T-helper 2 cell (primary cell): ENCODE measurements at places on chromosomes 5 and 9.

- no peak for DNase-seq
These were observed 253.3 kb downstream of the EDIL3 start for GRCh38 chr5:84131372-84131771.

DNA sequence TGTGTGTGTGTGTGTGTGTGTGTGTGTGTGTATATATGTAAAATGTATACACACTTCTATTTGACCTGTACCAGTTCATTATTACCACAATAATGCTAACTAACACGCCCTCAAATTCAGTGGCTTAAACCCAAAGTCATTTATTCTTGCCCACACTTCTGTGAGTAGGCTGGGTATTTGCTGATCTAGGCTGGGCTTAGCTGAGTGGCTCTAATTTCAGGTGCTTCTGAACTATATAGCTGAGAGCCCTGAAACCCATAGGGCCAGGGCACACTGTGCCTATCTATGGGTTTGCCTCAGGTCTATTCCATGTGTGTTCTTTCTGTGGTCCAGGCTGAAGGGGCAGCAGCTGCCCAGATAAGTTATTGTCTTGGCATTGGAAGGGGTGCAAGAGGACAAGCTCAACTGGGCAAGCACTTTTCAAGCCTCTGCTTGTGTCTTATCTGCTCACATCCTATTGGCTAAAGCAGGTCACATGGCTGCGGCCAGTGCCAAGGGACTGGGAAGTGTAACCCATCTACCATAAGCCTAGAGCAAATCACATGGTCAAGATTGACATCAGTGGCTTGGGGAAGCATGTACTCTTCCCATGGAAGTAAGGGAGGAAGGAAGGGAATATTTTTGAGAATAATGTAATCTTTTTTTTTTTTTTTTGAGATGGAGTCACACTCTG, 139.9 kb downstream of the PALM2AKAP2 start:
- DNase-seq = peak; percentile 38

DNA sequence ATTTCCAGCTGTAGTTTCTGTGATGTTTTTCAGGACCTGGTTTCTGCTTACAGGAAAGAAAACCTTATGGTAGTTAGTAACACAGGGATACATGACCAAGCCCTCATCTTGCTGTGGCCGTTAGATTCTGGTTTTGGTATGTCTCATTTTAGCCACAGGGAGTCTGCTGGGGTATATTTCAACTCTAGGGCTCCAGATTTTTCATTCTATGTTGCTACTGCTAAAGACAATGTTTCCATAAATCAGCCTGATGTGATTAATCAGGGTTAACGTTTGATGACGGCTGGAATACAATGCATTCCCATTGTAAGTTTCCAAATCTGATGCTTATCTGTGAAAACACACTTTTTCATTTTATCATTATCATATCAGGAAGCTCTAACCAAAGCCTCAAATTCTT, 48.2 kb downstream of the P4HA2 start:
- DNase-seq = peak; percentile 69

- DNase-seq = no peak
These were observed 5.2 kb upstream of the GRK6 start for GRCh38 chr5:177421062-177421798.

DNA sequence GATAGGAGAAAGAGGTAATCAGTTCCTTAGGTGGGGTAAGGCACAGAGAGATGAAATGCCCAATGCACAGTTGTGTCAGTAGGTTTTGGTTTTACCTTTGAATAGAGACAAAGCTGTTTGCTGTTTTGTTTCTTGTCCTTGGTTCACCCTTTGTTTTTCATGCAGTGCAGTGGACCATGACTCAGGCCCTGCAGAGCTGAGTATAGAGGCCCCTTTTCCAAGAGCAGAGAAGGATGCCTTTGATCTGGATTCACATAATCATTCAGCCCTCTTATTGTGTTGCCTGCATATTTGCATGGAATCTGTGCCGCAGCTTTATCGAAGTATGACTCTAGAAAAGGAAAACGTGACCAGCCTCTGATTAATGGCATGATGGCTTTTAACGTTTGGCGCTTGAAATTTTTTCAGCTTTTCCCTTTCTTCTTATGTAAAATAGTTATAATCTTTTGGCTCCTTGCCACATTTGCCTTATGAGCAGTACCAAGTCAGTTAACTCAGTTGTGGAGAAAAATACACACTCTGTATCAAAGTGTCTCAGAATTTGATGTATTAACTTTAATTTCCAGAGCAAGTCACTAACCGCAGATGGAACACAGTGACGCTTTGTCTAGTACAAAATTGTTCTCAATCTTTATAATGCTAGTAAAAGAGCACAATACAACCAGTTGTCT, 197.6 kb downstream of the KDM4C start:
- DNase-seq = no peak

DNA sequence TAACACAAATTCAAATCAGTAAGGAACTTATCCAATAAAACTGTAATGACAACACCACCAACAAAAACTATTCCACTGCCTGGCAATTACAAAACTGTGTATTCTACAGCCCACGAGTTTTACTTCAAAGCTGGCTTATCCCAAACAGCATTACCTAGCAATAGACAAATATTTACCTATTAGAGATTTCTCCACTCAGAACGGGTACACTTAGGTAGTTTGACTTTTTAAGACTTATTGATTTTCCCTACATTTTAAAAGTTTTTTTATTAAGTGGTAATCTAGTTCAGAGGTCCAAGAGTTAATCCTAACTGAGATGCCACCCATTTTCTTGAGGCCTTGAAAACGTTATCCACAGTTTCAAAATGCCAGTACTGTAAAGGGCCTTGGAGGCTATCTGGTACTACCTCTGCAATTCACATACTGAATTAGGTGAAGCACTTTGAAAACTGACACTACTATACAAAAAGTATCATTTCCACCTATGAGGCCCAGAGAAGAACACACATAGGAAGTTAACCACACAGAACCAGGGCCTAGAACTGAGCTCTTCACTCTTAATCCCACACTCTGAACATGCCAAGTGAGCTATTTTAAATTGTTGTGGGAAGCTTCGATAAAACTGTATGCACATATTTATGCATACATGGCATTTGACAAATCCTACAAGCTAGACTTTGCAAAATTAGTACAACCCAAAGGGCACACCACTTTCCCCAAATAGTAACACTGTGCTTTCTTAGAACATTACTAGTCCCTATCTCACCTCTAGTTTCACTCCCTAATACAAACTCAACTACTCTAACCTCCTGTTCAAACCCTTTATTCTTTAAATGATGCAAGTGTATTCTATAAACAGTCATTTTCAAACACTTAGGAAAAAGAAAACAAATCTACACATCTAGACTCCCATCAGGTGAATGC, 2.1 kb downstream of the NADK2 start:
- no peak for DNase-seq

GRCh38 chr9:86201474-86202337, 57.8 kb downstream of the C9orf153 start:
- no peak for DNase-seq

- DNase-seq = no peak
These were observed 42.2 kb downstream of the OSMR start for GRCh38 chr5:38888041-38888440.

- no peak for DNase-seq
These were observed 334.0 kb upstream of the DMAC1 start for GRCh38 chr9:8133606-8134005.

- no peak for DNase-seq
These were observed 8.3 kb upstream of the AFF4 start for GRCh38 chr5:132971483-132972435.

GRCh38 chr9:123424131-123424530, 68.1 kb downstream of the CRB2 start:
- DNase-seq = no peak

- DNase-seq = no peak
These were observed 120.2 kb upstream of the PITX1 start for GRCh38 chr5:135154197-135154596.

GRCh38 chr5:4198461-4198860, 602.8 kb downstream of the IRX1 start:
- DNase-seq = no peak

DNA sequence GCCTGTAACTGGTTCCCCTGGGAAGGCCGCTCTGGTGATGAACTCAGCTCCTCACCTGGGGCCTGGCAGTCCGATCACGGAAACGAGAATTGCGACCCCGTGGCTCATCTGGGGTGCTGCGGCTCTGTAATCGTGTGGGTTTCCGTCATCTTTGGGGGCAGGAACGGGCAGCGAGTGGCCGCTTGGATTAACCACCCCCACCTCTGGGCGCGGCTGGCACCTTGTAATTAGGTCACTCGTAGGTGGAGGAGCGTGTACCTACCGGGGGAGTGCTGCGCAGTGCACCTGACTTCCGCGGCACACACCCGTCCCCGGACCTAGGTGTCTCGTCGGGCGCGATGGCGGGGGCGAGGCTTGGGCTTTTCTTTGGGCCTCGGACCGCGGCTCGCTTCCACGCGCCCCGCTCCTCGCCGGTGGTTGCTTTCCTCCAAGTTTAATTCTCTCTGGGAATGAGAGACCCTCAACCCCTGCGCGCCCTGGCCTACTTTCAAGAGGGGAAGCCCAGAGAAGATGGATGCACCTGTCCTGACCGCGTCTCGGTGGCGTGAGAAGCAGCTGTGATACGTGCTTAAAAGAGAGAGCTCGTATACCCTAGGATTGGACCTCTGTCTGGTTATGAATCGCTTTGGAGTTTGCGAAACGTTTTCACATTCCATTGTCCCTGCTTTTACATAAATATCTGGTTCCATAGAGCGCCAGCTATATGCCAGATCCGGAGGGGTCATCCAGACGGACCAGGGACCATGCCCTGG, 744 bp upstream of the PPP2CA start:
- peak; percentile 61 for DNase-seq

- DNase-seq = peak; percentile 35
These were observed 19.3 kb upstream of the SMIM32 start for GRCh38 chr5:136212252-136212721.

- DNase-seq = no peak
These were observed 1.7 kb downstream of the PALM2AKAP2 start for GRCh38 chr9:109781541-109782197.

GRCh38 chr5:172059661-172060100, 53.2 kb upstream of the FBXW11 start:
- no peak for DNase-seq

- DNase-seq = no peak
These were observed 18.5 kb downstream of the IFNA5 start for GRCh38 chr9:21286659-21287058.

DNA sequence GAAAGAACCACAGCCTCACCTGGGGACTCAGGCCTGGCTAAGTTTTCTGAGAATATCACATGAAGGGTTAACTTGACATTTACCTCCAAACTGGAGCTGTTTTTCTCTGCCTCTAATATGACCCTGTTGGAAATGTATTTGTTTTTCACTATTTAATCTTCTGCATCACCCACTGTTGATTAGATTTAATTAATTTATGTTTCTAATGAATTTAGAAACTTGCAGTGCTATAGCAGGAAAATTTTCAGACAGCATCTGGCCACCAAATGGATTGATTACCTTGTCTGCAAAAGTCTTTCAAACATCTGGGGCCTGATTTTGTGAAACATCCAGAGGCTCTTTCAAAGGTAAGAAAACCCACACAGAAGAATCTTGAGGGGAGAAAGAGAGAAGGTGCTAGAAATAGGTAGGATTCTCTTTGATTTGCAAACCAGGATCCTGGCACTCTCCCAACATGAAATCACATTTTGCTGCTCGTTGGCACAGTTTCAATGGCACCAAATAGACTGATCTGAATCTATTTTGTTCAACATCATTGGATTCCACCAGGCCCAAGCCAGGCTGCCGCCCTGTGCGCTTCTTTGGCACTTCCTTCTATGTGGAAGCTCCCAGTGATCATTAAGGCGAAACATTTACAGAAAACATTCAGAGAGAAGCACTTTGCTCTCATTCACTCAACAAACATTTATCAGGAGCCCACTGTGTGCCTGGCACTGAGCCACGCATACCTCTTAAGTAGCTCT, 157.3 kb downstream of the PPP2R2B start:
- DNase-seq = no peak

DNA sequence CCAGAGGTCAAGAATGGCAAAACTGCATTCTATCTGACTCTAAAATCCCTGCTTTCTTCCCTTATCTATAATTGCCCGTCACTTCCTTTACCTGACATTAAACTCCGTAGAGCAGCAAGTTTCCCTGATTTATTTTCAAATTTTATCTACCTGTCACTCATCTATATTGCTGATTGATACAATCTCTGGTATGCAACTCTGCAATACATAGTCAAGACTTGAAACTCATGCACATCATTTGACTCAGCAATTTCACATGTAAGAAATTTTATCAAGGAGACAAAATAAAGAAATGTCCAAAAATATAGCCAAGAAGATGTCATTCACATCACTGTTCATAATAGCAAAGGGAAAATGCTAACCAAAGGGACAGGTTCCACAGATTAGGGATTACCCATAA, 39.5 kb downstream of the FBXW11 start:
- no peak for DNase-seq

GRCh38 chr5:3220201-3220600, 375.4 kb upstream of the IRX1 start:
- DNase-seq = no peak

DNA sequence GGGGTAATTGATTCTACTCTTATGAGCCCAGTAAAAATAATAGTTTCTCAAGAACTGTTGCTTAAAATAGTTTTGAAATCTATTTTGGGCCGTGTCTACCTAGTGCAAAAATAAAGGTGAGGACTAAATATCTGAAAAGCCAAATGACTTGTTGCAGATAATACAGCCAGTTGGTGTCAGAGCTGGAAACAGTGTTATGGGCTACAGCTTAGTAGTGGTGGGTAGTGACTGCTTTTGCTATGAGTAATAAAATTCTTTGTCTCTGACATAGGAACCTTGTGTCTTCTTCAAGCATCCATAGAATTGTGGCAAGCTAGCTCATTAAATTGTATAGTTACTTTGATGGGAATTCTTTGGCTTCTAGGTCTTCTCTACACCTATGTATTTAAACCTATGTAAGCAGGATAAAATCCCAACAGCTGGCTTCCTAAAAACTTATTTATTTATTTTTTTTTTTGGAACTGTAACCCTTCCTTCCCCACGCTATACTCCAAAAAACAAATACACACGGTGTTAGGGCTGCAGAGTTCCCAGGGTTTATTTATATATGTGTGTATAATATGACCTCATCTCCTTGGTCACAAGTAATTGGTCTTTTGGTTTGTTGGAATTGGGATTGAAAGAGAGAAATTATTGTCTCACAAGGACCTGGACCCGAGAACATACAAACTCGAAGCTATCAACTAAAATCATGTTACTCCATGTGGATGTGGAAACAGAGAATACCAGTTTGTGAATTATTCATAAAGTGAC, 138.0 kb downstream of the NUDT12 start:
- DNase-seq = no peak

DNA sequence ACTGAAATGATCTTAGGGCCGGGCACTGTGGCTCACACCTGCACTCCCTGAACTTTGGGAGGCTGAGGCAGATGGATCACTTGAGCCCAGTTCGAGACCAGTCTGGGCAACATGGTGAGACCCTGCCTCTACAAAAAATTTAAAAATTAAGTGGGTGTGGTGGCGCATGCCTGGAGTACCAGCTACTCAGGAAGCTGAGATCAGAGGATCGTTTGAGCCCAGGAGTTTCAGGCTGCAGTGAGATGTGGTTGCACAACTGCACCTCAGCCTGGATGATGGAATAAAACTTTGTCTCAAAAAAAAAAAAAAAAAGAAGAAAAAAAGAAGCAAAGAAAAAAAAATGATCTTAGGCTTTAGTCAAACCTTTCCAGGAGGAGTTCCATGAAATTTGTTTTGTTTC, 41.8 kb downstream of the MEF2C start:
- DNase-seq = no peak
